HEK293T (cell line): ENCODE measurements at places on chromosomes 3 and 15.

DNA sequence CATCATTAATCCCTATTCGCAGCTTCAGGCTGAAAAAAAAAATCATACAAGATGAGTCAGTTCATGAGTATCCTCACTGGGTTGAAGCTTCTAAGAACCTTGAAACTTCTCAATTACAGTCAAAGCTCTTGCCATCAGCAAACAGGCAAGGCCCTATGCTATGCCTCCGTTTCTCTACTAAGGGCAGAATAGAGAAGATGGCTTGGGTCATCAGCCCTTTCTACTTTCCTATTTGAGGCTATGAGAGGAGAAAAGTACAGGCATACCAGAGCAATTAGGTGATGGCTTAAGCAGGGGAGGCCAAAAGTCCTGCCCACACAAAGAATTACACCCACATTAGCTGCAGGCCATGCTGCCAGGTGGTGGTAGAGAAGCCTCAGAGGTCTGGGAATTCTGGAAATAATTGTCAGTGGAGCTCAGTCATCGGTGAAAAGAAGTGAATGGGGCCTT is 89.0 kb downstream of the MRPL46 start:
- no peak for DNase-seq

GRCh38 chr15:82903511-82903910 is 49.0 kb downstream of the HOMER2 start:
- DNase-seq = no peak

DNA sequence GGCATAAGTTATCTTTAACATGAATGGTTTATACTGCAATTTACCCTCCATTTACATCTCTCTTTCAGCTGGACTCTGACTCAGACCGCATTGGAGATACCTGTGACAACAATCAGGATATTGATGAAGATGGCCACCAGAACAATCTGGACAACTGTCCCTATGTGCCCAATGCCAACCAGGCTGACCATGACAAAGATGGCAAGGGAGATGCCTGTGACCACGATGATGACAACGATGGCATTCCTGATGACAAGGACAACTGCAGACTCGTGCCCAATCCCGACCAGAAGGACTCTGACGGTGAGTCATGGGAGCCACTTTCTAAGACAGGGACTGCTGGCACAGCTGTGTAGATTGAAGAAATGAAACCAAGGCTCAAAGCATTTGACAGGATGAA is 11.6 kb downstream of the THBS1 start:
- DNase-seq = no peak

DNA sequence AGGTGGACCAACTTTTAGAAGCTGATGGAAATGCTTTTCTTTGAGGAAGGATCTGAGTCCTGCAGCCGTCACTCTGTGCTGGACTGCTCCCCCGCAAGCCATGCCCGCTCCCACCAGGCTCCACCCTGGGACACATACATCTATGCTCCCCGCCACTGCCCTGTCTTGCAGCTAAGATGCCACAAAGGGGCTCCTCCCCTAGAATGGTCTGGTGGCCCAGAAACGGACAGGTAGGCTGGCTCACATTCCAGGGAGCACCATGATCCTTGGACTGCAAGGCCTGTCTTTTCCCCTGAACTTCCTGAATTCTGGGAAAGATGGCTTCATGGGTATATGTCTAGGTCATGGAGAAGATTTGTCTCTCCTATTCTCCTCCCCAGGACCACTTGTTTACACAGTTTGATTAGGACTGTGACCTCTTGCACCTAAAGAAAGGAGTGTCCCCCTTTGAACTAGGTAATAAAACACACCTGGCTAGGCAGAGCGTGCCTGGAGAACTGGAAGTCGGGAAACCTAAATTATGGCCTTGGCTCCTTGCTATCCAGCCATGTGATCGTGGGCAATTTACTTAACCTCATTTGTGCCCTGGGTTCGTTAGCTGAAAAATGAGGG is 220.9 kb upstream of the BHLHE40 start:
- DNase-seq = no peak

DNA sequence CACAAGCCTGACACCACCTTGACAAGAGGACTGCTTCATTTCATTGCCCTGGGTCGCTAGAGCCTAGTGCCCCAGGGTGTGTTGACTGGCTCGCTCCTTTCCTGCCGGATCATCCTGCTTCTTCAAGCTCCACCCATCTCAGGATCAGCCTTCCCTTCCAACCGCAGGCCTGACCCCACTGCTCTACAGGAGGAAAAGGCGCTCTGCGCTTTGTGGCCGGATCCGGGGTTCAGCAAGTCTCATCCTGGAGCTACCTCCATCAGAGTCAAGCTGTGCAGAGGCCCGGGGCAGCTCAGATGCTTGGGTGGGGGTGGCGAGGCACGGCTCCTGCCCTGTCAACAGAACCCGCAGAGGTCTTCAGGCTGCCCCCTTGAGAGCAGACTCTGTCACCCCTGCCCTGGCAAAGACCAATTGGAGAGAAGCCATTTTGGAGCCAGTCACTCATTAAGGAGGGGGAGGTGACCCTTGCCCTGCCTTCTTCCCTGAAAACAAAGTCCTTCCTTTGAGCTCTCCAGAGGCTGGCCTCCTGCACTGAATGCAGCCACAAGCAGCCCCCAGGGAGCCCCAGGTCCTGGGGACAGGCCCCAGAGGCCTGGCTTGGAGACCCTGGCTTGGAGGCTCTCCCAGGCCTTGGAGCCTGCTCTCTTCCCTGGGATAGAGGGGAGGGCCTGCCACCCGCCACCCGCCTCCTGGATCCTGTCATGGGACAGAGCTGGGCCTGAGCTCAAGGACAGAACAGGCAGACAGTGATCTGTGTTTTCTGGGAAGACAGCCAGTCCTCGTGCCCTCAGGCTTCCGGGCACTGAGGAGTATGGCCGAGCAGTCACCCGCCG is 80.3 kb downstream of the CPN2 start:
- no peak for DNase-seq

- no peak for DNase-seq
Observed at GRCh38 chr3:158696618-158697017, 24.2 kb upstream of the LXN start.
